Left cardiac atrium (tissue), 4 donors: ENCODE measurements at places on chromosomes 16 and 17. TPM values are rescaled to one million over a fixed set of nuclear protein-coding genes. Genes with fewer than 3 reads are reported as not detected.

DNA sequence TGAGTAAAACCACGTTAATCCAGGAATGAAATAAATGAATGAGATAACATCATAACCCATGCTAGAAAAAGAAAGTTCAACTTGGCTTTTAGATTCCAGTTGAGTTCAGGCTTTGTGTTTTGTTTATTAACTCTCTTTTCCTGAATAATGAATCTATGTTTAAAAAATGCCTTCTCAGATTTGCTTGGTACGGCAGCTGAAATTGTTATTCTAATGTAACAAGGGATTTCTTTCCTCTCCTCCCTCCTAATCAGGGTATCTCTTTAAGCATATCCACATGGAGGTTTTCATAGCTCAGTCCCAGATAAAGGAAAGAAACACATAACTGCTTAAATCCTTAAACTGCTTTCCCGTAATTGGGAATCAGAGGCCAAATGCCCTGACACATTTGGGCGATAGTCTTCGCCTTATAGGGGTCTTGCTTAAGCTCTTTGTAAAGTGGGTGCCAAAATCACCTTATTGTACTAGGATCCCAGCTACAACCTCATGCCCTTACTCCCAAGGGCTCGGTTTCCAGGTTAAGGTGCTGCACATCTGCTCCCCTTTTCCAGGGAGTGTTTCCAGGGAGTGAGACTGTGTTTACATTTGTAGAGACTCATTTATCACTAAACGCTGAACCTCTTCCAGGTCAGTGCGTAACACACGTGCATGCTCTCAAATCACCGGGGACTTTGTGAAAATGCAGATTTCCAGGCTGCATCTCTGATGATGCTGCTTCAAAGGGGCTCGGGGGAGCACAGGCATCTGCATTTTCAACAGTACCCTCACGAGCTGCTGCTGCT is 142.8 kb upstream of the FOXF1 start:
- no peak for DNase-seq

The LGALS9 gene
- total RNA-seq = 49.3 TPM

The RPA1 gene
- total RNA-seq = 95.1 TPM

The ODAD4 gene
- total RNA-seq = 1.3 TPM

DNA sequence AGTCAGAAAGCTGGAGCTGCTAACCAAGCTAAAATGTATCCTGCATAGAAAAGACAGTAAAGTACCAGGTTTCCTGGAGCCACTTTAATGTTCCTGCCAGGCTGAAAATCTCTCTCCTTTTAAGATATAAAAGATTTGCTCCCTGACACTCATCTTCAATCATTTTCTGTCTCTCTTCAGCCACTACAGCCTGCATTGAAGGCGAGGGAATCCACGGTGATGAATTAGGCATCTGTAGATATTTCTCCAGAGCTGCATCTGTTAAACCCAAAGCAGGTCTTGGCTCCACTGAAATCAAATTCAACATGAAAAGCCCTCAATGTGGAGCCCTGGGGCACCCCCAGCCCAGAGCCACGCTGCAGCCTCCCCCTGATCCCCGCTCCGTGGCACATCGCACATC is 94.7 kb upstream of the CRHR1 start:
- DNase-seq = no peak

- no peak for DNase-seq
Measured at GRCh38 chr17:28911411-28912045, 8.6 kb upstream of the DHRS13 start.

GRCh38 chr17:66711401-66711800 is 123.5 kb upstream of the CACNG5 start:
- no peak for DNase-seq

DNA sequence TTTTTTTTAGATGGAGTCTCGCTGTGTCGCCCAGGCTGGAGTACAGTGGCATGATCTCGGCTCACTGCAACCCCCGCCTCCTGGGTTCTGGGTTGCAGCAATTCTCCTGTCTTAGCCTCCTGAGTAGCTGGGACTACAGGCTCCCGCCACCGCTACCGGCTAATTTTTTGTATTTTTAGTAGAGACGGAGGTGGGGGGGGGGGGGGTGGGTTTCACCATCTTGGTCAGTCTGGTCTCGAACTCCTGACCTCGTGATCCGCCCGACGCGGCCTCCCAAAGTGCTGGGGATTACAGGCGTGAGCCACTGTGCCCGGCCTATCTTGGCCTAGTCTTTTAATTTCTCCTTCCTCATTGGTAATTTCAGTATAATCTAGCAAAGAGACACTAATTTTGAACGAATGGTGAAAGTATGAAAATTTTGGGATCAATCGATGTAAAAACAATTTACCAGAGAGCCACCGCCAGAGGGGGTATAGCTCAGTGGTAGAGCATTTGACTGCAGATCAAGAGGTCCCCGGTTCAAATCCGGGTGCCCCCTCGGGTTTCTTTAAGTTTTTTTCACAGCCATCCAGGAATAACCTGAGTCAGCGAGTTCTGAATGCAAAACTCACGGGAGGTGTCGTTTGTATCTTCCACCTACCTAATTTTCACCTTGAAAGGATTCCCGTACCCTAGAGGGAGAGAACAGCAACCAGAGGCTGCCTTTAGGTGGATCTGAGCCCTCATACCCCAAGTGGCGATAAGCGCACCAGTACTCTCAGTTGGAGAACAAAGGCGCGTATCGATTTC is 2.5 kb upstream of the LASP1 start:
- peak; percentile 72 for DNase-seq

The EVPLL gene
- total RNA-seq = not detected

The STH gene
- total RNA-seq = not detected

The NPIPA2 gene
- 3.6 TPM for total RNA-seq

The PRSS21 gene
- total RNA-seq = not detected

DNA sequence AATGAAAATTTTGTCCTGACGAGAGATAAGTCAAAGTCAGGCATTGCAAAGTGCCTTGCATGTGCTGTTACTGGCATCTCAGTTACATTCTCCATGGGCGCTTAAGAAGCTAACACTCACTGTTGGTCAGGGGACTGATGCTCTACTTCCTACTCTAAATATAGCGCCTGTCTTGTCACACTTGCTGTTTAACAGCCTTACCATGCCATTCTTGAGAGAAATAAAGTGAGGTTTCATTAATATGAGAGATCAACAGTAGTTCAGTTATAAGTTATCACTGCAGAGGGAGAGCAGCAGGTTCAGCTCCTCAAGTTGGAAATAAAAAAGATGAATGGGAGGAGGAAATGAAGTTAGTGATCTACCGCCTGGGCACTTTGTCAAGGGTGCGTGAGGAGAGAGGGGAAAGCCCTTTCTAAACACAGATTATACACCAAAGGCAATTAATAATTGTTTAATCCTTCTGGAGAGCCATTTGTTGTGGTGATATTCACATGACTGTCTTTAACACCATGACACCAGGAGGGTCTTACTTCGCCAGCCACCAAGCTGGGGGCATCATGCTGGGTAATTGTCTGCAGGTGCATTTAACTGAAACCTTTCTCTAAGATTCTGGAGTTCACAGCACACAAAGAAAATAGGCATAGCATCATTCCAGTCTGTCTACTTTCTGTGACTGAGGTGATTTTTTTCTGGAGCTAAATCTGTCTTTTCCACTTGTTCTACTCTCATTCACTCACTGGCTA is 568.7 kb upstream of the HSBP1 start:
- DNase-seq = no peak

GRCh38 chr17:10226930-10227695 is 28.7 kb upstream of the GAS7 start:
- peak; percentile 51 for DNase-seq

- DNase-seq = no peak
Measured at GRCh38 chr16:89502081-89502843, 5.9 kb upstream of the SPG7 start.

The SAT2 gene
- 86.4 TPM for total RNA-seq

- no peak for DNase-seq
Measured at GRCh38 chr17:73278049-73278464, 16.4 kb upstream of the CPSF4L start.

GRCh38 chr17:81914103-81914850 is 3.1 kb upstream of the PCYT2 start:
- DNase-seq = no peak

The KRTAP4-5 gene
- total RNA-seq = not detected

- no peak for DNase-seq
Measured at GRCh38 chr17:55561973-55562495, 50.8 kb upstream of the SMIM36 start.

The MYH1 gene
- total RNA-seq = not detected

The SBK1 gene
- 0.42 TPM for total RNA-seq

The KRT23 gene
- not detected for total RNA-seq

DNA sequence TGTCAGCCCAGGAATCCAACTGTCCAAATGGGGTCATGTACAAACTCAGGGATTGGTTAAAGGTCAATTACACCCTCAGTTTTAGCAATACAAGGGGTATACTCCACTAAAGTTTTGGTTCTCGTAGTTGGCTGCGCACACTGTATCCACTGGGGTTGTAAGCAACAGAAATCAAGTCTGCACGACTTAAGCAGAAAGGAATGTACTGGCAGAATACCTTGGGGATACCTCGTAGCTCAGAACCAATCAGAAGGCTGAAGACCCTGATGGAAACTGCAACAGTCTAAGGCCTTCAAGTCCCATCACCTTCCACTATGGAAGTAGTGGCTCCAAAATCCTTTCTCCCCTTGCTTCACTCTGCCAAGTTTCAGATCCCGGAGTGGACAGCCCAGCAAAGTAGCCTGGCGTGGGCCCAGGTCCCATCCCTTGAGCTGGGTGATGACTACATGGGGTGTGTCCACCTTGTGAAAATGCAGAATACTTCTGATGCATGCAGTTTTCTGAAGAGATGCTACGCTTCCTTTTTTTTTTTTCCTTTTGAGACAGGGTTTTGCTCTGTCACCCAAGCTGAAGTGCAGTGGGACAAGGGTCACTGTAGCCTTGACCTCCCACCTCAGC is 21.1 kb upstream of the RPH3AL start:
- DNase-seq = no peak

DNA sequence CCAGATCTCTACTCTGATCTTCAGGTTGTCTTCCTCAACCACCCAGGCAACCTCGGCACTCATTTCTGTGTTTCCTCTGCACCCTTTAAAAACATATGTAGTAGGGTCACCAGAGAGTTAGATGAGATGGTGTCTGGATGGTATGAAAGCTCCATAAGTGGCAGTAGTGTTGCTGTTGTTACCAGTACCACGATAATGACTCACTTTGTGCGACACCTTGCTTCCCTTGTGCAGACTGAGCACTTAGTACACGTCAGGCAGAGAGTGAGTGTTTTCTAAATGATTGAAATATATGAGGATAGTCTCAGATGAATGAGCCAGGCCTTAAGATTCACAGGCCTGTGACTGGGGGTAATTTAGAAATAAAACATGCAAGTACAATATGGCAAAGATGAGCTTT is 188.7 kb downstream of the MAF start:
- no peak for DNase-seq

The DNAH9 gene
- 0.91 TPM for total RNA-seq

DNA sequence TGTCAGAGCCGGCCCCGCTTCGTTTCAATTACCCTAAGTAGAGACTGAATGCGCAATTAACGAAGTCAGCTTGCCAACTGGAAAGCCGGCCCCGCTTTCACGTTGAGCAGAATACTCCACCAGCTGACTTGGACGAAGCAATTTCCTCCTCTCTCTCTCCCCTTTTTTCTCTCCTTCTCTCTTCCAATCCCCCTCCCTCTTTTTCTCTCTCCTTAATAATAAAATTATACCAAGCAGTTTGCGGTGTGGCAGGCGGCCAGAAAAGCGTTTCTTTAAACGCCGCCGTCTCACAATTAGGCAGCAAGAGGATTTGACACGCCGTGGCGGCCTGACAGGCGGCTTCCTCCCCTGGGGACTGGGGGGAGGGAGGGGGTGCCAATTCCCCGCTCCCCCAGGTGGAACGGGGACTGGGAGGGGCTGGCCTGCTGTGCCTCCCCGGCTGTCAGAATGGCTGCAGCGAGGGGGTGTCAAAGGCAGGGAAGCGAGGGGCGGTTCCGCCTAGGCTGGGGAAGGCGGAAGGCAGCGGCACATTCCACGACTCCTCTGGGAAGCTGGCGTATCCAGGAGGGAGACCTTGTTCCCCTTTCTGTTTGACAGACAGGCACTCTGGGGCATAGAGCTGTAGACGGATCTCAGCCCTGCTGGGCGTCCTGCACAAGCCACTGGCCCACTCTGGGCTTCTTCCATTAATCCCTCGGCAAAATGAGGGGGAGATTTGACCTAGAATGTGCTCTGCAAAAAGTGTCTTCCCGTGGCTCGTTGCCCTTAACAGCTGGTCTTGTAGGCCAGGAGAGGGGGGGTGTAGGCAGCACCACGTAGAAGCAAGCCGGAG is 52.7 kb downstream of the SREBF1 start:
- no peak for DNase-seq

DNA sequence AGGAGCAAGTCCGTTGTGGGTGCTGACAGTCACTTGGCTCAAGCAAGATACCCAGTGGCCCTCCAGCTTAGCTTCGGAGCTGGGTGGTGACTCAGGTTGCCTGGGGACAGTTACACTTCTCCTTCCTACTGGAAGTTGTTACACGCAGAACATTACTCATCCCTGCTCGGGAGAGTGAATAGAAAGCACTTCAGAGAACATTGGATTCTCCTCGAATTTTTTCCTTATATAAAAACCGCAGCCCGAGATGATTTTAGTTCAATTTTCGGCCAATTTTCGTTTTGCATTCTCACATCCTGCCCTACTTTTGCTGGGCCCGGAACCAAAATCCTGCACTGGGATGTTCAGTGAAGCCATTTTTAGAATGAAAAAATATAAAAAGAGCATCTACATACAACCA is 99.7 kb downstream of the ELAC2 start:
- DNase-seq = no peak

DNA sequence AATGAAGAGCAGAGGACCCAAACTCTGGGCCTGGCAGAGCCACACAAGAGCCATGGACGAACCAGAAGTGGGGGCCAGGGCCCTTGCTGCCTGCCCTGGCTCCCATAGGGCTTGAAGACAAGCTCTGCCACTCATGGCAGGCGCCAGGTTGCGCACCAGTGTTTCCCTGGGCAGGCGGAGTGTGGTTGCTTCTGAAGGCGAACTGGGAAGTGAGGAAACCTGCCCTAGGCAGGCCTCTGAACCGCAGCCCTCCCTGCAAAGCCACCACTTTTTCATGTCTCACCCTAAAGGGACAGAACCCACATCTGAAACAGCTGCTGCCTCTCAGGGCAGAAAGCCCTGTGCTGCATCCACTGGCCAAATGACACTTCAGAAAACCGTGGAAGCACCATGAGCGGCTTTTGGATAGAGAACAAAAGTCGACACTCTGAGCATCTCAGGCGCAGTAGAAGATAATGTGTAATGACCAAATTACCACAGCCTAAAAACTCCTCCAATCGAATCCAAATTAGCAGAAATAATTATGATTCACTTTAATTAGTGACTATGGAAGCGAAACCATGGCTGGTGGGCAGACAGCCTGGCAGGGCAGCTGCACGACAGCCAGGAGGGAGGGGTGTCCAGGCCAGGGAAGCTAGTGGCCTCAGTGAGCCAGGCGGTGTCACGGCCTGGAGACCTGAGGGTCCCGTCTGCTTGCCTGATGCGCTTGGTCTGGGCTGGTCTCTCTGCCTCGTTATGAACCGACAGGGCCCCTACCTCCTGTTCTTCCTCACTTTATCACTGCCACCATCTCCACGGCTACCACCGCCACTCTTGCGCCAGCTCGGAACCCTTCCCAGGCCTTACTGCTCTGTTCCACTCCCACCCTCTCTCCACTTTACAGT is 59.1 kb downstream of the PRMT7 start:
- no peak for DNase-seq

The C17orf50 gene
- not detected for total RNA-seq
